ENCODE measurements at places on chromosomes 3 and 15.

DNA sequence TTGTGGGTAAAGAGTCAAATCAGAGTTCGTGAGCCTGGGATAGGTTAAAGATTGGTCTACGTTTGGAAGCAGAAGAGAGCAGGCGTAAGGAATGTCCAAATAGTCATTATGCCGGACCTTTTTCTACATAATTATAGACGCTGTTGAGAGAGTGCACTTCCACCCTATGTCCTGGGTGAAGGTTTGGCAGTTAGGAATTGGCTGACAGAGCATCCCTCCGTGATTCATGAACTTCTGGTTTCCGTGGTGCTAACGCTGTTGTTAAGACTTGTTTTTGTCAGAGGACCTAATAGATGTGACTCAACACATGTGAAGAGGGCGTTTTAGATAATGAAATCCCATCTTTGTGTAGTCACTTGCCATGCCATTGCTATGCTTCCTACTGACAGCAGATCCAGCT, 1.1 kb downstream of the EAF1 start:
- DNase-seq: peak; percentile 85

DNA sequence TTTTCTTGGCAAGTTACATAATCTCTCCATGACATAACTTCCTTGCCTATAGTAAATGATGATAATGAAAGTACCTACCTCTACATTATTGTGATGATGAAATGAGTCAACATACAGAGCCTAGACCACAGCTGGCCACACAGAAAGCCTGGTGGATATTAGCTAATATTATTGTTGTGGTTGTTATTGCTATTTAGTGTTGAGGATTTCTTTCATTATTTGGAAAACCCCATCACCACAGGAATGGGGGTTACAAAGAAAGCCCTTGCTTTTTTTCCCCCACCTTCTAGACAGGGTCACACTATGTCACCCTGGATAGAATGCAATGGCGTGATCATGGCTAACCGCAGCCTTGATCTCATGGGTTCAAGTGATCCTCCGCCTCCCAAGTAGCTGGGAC, 125.0 kb downstream of the PDZRN3 start:
- DNase-seq: no peak

DNA sequence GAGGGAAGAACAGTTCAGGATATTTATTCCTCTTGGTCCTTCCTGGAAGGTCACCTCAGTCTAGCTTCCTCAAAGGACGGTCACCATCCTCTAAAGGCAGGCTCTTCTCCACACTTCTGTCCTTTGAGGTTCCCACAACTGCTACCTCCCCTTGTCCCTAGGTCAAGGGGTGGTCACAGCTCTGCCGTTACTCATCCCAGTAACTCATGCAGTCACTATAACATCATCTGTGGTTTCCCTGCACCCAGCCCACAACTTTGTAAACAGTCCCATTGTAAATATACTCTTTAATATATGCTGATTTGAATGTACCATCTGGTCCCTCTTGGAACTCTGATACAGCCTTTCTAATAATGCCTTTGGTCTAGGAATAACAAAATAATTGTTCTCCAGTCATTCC, 887.4 kb downstream of the FHIT start:
- DNase-seq: peak; percentile 2

DNA sequence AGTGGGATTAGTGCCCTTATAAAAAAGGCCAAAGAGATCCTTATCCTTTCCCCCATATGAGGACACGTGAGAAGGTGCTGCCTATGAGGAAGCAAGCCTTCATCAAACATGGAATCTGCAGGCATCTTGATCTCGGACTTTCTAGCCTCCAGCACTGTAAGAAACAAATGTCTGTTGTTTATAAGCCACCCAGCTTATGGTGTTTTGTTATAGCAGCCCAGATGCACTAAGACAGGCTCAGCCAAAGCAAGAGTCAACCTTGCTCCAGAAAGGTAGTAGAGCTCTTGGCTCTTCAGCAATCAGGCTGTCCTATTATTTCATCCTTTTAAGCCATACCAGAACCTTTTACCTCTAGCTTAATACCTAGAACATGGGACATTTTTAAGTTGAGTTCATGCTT, 12.3 kb upstream of the TNIK start:
- no peak for DNase-seq

DNA sequence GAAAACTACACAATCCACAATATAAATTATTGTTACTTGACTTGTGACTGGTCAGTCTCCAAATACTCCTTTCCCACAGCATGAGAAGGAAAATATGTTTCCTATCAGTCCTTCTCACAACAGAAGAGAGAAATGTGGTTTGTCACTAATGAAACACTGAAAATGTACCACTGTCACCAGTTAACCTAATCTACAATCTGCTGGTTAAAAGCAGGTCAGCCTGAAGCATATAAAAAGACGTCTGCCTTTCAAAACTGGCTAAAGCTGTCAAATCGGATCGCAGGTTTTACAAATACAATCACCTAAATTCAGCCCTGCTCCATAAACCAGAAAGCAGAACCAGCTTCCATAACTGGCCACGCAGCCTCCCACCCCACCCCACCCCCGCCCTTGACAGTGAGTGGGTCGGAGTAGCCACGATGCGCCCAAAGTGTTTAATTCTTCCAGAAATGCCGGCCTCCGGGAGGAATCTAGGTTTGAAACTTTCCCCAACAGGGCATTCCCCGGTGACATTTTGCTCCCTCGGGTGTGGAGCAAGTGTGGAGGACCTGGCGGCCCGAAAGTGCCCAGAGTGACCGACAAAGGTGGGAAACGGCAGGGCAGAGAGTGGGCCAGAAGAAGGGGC, 682 bp downstream of the ETFA start:
- peak; percentile 35 for DNase-seq

- DNase-seq: no peak
Measured at GRCh38 chr3:78004571-78004970, 964.7 kb downstream of the ROBO2 start.

GRCh38 chr3:126270145-126270811, 86.9 kb downstream of the KLF15 start:
- no peak for DNase-seq

DNA sequence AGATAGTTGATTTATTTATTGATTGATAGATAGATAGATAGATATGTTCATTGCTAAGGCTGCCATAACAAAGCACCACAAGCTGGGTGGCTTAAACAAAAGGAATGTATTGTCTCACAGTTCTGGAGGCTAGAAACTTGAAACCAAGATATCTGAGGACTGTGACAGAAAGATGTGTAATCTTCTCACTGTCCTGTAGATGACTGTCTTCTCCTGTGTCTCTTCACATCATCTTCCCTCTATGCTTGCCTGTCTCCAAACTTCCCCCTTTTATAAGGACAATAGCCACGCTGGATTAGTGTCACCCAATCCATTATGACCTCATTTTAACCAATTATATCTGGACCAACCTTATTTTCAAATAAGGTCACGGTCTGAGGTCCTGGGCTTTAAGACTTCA, 40.9 kb downstream of the GNB4 start:
- DNase-seq: no peak

DNA sequence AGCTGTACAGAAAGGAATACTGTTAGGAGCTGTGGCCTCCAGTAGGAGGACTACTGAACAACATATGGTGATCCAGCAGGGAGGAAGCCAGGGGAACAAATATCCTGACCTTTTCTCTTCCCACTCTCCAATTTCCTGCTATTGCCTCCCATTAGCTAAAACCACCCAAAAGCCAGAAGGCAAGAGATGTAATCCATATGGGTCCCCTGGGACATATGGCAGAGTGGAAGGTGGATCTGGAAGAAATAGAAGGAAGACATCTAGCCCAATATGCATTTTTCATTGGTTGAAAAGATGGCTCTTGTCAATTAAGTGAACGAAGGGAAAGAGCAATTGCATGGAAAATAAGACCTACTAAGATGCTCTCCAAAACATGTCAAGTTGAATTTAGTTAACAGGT, 167.2 kb downstream of the CNTN3 start:
- DNase-seq: no peak

- no peak for DNase-seq
Measured at GRCh38 chr3:105483476-105483875, 116.8 kb downstream of the ALCAM start.

DNA sequence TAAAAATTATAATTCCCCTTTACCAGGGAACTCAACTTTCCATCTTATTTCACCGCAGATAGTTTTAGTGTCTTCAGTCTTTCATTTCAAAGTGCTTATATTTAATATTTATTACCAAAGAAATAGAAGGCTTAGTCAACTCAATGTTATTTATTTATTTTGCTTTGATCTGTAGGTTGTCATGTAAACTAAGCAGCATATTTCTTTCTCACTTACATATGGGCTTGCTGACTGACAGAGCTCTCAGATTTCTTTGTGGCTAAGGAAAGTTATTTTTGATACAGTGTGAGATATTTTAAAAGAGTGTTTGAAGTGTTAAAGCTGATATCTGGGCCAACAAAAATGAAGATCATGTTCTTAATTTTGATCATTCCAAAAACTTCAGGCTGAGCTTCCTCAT, 331.4 kb downstream of the ROBO1 start:
- DNase-seq: no peak

GRCh38 chr3:106773795-106774194, 603.4 kb upstream of the CCDC54 start:
- DNase-seq: no peak

DNA sequence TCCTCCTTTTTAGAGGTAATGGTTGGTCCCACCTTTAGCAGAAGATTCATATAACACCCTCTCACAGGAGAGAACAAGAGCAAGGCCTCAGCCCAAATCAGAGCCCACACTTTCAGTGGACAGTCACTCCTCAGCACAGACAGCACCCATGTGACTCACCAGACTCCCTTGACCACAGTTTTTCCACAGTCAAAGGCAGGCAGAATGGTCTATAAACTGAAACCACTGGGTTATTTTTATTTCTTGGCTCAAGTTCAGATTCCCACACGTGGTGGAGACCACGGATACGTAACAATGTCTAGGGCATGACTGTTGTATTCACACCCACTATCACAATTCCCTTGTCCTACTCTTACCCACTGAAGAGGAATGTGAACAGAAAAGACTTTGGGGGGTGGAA, 237.8 kb upstream of the UBE2E1 start:
- peak; percentile 72 for DNase-seq

GRCh38 chr3:73716418-73716817, 91.7 kb upstream of the PDZRN3 start:
- no peak for DNase-seq

DNA sequence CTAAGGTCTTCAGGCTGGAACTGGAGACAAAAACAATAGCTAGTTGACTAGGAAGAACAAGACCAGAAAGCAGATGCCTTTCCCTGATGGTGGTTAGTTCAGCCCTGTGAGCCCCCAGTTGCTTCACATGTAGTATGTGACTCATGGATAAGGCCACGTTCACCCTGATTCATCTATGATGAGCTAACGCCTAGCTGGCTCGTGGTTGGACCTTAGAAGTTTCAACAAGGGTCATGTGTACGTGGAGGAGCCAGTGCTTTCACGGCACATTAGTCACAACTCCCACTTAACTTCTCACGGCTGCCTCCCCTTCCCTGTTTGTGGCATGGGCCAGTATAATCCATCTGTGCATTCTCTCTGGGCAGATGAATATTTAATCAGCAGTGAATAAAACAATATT, 20.6 kb downstream of the COL8A1 start:
- no peak for DNase-seq

GRCh38 chr15:35547775-35548364, 1.9 kb upstream of the DPH6 start:
- no peak for DNase-seq

DNA sequence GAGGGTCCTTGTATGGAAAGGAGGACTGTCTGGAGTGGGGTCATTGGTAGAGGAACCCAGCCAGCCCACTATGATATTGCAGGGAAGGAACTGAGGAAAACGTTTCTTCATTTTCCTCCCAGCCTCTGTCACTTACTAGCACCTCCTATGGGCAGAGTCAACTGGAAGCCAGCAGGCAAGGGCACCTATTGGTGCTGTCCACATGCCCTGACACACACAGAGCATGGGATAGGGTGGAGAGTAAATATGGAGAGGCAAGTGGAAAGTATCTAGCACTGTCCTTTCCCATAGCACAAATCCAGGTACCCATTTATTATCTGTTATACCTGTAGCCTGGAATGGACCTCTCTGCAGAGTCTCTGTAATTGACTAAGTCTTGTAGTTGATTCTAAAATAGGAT, 285.6 kb downstream of the WDR72 start:
- no peak for DNase-seq

DNA sequence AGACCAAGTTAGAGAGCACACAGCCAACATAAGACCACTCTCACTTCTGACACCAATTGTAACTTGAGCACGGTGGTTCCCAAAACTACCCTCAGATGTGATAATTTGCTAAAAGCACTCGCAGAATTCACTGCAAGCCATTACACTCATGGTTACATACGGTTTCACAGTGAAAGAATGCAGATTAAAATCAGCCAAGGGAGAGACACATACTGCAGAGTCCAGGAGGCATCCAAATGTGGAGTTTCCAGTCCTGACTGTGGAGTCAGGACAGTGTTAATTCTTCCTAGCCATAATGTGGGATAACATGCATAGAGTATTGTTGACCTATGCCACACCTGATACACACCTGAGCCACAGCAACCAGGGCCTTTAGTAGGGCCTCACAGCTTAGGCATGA, 956.4 kb downstream of the NTRK3 start:
- DNase-seq: no peak

- DNase-seq: no peak
Measured at GRCh38 chr3:40873476-40873875, 325.8 kb upstream of the CTNNB1 start.

DNA sequence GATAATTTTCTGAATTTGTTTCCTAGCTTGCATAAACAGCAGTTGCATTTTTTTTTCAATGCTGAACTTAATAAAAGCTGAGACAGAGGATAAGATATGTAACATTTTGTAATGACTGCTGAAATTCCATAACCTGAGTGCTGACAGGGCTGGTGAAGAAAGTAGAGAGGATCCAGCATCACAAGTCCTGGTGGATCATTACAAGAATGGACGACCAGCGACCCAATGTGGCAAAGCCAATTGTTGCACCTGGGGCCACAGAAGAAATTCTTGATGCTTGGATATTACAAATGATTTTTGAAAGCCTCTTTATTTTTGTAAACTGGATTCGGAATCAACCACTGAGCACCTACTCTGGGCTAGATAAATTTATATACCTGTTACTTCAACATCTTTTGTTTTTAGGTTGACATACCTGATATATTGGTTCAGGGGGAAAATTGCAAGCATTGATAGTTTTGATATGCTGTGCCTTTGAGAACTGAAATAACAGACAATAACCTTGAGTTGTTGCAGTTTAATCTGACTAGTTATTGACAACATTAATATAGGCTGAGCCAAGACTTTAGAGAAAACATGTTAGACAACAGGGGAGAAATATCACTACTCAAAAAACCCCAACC, 3.9 kb upstream of the ACTL6A start:
- DNase-seq: peak; percentile 81

GRCh38 chr3:55235416-55235815, 251.7 kb downstream of the WNT5A start:
- no peak for DNase-seq

GRCh38 chr3:52333869-52334557, 17.9 kb downstream of the DNAH1 start:
- DNase-seq: no peak

GRCh38 chr3:146746190-146746589, 141.0 kb upstream of the PLSCR5 start:
- DNase-seq: no peak
